ENCODE measurements at places on chromosomes 11 and 22.

DNA sequence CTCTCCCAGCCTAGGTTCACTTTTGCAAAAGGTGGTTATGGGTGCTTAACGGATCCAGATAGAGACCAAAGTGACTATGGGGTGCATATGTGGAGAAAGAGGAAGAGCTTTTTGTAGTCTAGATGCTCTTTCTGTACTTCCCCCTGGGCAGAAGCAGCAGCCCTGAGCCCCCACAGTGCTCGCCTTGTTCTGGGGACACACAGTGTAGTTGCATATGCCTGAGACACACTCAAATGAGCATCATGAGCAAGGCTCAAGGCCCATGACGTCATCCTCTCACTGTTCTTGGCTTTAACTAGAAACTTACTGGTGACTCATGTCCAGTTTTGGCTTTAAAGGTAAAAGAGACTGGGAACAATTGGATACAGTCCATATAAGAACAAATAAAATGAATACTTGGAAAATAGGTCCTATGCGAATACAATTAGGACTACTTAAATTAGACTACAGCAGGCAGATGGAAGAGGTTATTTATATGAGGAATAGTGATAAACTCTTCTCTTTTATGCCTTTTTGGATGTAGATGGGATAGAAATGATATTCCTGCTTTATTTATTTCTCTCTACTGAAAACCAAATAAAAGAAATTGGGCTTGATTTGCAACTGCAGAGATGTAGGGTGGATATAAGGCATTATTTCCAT, 20.1 kb upstream of the PEX26 start:
- no peak for DNase-seq

- DNase-seq: no peak
Measured at GRCh38 chr11:123576501-123576900, 77.9 kb downstream of the SCN3B start.

DNA sequence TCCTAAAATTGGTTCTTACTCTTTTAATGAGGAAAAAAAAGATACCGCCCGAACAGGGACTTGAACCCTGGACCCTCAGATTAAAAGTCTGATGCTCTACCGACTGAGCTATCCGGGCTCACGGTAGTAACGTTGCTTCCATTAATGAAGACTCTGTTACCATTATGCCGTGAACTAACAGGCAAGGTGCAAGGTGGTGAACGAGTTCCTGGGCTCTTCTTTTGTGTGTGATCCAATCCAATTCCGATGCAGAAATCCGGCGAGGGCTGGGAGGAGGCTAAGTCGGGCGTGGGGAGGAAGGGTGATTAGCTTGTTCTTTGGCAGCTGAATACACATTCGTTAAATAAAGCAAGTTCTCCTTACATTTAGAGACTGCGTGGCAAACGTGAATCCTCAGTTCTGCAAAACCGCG, 49.0 kb downstream of the OR4D9 start:
- DNase-seq: no peak

DNA sequence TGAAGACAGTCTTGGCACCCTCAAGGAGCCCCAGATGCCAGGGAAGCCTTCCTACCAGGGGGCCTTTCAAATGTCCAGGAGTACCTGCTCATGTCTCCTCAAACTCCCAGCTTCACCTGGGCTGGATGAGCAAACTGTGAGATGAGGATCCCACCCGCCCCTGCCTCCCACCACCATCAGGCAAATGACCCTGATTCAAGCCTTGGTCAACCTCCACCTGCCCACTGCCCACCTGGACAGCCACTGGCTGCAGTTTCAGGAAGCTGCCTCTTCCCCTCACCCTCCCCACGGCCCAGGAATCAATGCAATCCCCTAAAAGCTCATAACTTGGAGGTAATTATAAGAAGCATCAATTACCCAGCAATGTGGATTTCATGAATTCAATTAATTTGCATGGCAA, 122.7 kb downstream of the BUD13 start:
- no peak for DNase-seq

- DNase-seq: no peak
Measured at GRCh38 chr11:75556275-75556674, 5.8 kb upstream of the SERPINH1 start.

DNA sequence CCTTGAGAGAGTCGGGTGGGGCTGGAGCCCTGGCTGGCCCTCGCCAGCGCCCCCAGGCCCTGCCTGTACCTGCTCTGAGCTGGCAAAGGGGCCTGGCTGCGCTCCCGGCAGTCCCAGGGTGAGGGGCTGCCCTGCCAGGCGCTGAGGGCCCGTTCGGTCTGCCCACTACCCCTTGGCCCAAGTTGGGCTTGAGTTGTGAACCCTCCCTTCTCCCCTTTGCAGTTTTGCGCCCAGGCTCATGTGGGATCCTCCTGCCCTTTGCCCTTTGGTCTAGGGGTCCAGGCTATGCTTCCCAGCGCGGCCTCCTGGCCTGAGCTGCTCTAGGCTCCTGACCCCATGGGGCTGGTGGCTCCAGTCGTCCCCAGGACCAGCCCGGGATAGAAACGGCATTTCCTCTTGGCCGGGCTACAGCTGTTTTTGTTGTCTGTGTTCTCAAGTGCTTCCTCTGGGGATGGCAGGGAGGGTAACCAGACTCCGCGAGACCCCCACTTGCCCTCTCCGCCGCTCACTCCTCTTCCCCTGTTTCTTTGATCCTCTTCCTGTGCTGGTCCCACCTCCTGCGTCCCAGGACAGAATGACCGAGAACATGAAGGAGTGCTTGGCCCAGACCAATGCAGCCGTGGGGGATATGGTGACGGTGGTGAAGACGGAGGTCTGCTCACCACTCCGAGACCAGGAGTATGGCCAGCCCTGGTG, 34.9 kb downstream of the PRDM11 start:
- DNase-seq: no peak

DNA sequence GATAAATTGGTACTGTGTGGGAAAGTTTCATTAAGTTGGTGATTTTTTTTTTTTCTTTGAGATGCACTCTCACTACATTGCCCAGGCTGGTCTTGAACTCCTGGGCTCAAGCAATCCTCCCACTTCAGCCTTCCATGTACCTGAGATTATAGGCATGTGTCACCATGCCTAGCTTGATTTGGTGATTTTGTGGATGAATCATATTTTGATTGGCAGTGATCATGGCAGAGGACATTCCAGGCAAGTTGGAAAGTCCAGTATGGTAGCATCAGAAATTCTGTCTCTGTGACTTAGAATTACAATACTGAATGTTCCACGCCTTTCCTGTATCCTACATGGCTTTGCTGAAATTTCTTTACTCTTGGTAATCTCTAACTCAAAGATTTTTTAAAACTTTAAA, 49.4 kb downstream of the HORMAD2 start:
- DNase-seq: no peak

- no peak for DNase-seq
Measured at GRCh38 chr11:127247261-127247851, 246.8 kb upstream of the KIRREL3 start.

DNA sequence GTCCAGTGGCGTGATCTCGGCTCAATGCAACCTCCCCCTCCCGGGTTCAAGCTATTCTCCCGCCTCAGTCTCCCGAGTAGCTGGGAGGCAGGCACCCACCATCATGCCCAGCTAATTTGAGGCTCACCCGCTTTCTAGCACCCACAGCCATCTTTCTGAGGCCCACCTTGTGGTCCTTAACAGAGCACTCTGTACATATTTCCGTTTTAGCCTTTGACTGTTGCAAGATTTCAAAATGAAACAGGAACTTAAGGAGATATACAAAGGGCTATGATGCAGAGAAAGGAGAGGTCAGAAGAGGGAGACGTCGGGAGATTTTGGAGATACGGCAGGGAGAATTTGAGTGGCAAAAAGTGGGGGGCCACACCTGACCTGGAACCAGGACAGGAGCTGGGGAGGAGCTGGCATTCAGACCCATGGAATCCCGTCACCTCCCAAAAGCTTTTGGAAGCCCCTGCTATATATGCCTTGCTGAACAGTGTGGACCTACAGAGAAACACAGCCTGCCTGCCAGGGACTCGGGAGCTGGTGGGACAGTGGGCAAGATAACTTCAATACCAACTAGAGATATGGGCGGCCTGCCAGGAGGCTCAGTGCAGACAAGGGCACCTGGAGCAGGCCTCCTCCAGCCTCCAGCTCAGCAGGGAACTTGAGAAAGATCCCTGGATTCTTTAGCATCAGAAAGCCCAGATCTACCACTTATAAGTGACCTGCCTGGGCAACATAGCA, 8.0 kb upstream of the CLCF1 start:
- no peak for DNase-seq

DNA sequence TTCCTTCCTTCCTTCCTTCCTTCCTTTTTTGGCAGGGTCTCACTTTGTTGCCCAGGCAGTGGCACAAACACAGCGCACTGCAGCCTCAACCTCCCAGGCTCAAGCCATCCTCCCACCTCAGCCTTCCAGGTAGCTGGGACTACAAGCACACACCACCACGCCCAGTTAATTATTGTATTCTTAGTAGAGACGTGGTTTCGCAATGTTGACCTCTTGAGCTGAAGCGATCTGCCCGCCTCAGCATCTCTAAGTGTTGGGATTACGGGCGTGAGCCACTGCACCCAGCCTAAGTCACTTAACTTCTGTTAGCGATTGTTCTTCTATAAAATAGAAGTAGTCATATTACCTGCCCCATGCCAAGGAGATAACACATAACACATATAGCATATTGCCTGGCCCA, 2.8 kb upstream of the SYTL2 start:
- no peak for DNase-seq

DNA sequence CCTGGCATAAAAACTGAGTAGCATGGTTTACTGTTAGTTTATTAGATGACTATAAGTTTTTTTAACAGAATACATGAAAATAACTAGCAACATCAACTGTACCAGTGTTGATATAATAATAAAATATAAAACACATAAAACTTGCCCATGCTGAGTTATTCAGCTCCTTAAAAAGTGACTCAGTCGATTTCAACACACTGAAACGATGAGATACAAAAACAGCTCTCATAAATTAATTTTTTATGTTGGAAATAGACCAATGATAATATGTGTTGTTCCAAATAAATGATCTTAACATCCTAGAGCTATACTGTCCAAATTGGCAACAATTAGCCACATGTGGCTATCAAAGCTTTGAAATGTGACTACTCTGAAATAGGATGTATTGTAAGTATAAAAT, 15.9 kb downstream of the PDGFD start:
- DNase-seq: no peak

- DNase-seq: no peak
Measured at GRCh38 chr11:117152066-117152465, 8.0 kb downstream of the PAFAH1B2 start.

DNA sequence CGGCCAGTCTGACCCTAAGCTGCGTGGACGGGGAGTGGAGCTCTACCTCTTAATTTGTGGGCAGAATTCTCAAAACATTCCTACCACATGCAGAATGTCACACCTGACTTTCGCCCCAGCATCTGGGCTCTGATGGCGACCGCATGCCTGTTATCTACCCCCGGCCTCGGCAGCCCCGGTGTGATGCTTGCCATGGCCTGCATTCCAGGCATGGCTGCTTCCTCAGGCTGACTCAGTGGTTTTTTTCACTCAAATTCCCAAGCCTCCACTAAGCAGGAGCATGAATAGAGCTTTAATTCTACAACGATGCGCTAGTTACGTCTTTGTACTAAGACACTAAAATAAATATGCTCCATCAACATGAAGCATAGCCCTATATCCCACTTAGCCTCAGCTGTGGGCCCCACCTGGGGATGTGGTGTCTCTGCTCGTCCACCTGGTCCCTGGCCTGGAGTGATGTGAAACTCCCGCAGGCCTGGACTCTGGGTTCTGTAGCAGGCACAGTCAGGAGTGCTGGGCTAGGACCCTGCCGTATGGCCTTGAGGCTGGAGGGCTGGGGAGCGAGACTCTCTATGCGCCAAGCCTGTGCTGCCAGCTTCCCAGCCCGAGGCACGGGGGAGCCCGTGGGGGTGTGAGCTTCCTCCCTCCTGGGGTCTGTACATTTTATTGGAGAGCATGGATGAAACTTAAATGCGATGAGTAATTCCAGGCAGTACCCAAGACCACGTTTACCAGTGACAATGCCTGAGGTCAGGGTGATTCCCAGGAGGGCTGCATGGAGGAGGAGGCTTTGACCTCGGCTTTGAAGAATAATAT, 153.2 kb downstream of the CTTN start:
- no peak for DNase-seq

DNA sequence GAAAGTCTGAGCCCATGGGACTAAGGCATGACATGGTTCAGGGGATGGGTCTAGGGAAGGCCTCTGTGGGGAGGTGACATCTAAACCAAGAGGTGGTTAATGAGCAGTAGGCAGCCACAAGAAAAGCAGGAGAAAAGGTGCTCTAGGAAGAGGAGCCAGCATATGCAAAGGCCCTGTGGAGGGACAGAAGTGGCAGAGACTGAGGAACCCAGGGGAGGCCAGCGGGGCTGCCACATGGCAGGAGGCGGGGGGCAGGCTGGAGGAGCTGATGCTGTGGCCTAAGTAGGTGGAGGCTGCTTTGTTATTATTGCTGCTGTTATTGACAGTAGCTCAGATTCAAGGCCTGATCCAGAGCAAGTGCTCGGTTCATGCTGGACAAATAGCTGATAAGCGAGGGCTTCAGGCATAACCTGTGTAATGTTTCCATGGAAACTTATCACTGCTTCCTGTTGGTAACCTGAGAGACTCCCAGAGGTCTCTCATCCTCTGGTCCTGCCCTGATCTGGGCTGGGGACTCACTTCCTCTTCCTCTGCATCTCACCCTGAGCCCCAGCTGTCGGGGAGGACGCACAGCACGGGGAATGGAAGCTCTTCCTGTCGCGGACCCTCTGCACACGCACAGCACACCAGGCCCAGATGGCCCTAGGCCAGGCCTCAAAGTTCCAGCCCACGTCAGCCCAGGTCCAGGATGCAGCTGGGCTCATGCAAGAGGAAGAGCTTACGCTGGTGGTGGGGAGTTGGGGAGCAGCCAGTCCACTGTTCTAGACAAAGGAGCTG, 75.2 kb upstream of the TP53I11 start:
- peak; percentile 14 for DNase-seq

DNA sequence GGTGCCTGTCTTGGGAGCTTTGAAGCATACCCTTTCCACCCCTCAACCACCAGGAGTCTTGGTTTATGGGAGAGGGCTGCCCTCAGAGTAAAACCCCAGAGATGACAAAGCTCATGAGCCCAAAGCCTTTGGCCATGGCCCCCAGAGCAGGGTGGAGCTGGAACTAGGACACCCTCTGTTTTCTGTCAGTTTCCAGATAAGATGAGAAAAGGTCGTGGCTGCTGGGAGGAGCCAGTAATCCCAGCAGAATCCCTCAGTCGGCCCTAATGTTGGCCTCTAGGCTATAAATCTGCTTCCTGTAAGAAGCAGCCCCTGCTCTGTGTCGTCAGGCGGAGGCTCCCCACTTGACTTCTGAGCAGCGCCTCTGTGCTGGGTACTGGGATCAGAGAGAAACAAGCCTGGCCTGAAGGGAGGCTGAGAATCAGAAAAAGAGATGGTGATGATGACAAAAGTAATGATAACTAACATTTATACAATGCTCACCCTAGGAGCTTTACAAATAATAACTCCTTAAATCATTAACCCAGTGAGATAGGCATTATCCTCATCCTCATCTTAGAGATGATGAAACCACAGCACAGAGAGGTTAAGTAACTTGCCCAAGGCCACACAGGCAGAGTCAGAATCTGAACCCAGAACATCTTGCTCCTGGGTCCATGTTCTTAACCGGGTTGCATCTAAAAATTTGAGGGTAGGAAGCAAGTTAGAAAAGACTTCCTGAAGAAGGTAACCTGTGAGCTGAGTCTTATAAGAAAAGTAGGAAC, 471.4 kb downstream of the SOX6 start:
- DNase-seq: no peak

All from GM19239 (cell line).